ENCODE measurements at places on chromosomes 6 and 20. TPM values are rescaled to one million over a fixed set of nuclear protein-coding genes. Genes with fewer than 3 reads are reported as not detected.

DNA sequence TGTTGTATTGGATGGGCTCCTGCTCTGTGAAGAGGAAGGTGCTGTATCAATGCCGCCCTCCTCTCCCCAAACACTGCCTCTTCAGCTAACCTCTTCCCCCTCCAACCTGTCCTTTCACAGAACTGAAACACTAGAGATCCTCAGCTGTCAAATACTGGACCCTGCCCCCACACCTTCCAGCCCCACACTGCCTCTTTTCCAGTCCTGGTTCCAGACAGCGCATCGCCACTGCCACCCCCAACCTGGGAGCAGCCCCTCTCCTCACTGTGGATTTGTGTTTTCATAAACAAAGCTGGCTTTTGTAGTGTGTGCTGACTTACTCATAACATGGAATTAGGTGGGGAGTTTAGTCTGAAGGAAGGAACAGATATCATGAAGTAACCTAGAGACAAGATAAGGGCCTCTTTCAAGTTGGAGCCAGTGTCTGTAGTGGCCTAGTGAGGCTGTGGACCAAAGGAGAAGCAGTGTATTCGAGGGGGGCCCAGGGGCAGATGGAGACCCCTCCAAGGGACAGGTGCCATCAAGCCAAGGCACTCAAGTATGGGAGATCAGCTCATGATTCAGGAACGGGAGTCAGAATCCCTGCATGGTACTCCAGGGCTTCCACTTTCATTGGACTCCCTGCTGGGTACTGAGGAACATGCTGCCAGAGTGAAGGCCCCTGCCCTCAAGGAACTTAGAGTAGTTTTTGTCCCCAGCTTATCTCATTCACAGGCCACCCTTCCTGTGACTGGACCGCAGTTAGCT, 2.1 kb downstream of the SCUBE3 start:
- no peak for ATAC-seq

- ATAC-seq = no peak
These were observed 81.2 kb downstream of the PTPN1 start for GRCh38 chr20:50591233-50591852.

- no peak for ATAC-seq
These were observed 6.7 kb upstream of the SLC4A11 start for GRCh38 chr20:3245711-3246110.

- ATAC-seq = no peak
These were observed 13.8 kb downstream of the PCIF1 start for GRCh38 chr20:45948261-45948733.

DNA sequence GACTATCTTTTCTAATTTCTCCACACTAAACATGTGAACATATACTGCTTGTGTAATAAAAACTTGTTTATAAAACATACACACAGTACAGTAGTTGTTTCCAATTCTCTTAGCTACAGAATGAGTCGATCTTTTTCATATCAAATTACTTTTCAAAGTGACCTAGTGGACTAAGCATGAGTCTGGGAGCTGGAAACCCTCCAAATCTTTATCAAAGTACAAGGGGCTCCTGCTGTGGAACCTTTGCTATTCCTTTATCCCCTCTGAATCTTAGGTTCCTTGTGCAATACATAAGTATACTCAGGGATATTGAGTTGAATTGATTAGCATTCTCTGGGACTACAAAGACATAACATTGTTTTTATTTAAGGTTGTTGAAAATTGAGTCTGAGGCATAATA, 48.7 kb upstream of the TAB2 start:
- ATAC-seq = no peak

- no peak for ATAC-seq
These were observed 138.8 kb downstream of the TFAP2A start for GRCh38 chr6:10276106-10276505.

DNA sequence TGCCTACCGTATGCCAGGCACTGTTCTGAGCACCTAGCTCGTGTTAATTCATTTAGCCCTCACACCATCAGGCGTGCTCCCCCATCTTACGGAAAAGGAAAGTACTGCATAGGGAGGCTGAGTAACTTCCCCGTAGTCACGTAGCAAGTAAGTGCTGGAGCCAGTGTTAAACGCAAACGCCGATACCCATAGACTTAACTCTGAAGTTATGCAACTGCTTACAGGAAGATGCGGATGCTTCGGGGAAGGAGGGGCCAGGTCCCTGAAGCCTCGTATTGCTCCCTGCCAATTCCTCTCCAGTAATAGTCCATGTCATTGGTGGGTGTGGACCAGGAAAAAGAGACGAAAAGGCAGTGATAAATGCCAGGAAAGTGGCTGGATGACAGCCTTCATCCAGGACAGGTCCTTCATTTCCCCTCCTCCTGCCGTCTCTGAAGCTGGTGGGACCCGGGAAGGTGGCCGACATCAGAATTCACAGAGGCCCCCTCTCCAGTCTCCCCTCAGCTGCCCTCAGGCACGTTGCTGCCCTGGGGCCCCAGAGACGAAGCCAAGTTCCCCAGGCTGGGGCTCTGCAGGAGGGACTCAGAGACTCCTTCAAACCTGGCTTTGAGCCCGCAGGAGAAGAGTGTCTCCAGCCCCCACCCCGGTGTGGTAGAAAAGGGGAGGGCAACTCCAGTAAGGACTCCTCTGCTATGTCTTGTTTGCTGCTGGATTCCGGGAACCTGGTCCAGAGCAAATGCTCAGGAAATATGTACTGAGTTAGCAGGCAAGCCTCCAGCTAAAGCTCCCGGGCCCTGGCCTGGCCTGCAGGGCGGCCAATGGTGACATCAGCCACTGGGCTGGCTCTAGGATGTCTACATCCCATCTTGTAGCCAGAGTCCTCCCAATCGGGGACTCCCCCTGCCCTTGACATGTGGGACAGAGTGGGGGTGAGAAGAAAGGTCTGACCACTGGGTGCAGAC, 37.8 kb downstream of the RAB44 start:
- ATAC-seq = peak; percentile 91

- ATAC-seq = no peak
These were observed 45.0 kb downstream of the EDN1 start for GRCh38 chr6:12335131-12335527.

GRCh38 chr6:70479236-70479635, 65.9 kb downstream of the FAM135A start:
- ATAC-seq = no peak

GRCh38 chr6:125169058-125169457, 15.5 kb downstream of the TPD52L1 start:
- no peak for ATAC-seq

- ATAC-seq = no peak
These were observed 31.7 kb upstream of the VEGFA start for GRCh38 chr6:43738267-43738676.

GRCh38 chr6:1481286-1481685, 91.9 kb downstream of the FOXF2 start:
- no peak for ATAC-seq

GRCh38 chr20:38141204-38141888, 23.7 kb downstream of the TGM2 start:
- ATAC-seq = no peak

DNA sequence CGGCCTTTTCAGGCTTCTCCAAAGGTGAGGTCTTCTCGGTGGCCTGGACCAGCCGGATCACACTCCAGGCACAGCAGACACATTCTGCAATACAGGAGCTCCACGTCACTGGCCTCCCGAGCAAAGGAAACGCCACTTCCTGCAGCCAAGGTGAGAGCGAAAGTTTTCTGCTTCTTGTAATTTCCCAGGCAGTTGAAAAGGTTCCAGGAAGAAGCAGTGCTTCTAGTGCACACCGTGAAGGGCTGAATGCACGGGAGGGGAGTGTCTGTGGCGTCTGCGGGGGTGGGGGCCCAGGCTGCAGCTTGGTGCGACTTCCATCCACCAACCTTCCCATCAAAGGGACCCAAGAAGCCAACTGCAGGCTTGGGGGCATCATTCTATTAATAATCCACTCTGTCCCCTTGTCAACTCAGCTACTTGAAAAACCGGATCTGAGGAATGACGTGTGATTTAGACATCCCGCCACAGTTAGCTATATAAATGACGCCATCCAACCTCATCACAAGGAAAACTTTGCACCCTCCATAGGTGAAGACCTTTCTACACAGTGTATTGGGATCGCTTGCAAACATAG, 61.1 kb downstream of the NFATC2 start:
- ATAC-seq = no peak

DNA sequence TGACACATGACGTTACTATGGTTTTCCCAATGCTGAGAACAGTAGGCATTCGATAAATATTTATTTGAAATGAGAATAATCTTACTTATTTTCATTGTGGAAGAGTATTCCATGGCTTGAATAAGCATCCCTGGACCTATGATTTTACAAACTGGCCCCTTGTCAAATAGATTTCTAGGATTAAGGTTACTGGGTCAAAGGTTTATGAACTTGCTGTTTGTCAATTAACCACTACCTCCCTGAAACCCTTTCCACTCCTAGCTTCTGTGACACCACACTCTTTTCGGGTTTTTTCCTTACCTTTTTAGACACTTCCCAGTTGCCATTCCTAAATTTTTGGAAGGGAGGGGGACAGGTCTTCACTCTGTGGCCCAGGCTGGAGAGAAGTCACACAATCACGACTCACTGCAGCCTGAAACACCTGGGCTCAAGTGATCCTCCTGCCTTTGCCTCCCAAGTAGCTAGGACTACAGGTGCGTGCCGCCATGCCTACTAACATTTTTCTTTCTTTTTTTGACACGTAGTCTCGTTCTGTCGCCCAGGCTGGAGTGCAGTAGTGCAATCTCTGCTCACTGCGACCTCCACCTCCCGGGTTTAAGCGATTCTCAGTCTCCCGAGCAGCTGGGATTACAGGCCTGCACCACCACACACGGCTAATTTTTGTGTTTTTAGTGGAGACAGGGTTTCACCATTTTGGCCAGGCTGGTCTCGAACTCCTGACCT, 5.1 kb upstream of the SRSF6 start:
- no peak for ATAC-seq

DNA sequence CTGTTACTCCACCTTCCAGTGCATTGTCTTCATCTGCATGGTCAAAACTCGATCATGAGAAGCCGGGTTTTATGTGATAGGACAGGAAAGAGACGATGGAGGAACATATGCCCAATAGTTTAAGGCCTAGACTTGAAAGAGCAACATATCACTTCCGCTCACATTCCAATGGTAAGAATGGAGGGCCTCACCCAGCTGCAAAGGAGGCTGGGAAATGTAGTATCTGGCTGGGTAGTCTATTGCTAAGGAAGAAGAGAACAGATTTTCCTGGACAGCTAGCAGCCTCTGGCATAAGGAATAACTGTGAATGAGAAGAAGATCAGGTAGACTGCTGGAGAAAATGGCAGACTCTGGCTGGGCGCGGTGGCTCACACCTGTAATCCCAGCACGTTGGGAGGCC, 19.2 kb downstream of the FITM2 start:
- ATAC-seq = no peak

DNA sequence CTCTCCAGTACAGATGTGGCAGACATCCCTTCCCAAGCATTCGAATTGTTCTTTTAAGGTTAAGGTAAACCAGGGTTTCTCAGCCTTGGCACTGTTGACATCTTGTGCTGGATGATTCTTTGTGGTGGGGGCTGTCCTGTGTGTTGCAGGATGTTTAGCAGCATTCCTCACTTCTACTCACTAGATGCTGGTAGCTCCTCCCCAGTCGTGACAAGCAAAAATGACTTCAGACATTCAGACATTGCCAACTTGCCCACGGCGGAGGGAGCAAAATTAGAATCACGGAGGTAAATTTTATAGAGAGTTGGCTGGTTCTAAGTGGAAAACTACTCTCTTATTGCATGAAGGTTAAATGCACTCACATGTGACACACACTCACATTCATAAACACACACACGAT, 188.7 kb downstream of the GMPR start:
- ATAC-seq = no peak

The SLC22A2 gene
- not detected for total RNA-seq

The AVP gene
- total RNA-seq = not detected

The SOX18 gene
- 4.4 TPM for total RNA-seq

The HSPA12B gene
- total RNA-seq = 19.3 TPM

The MYBL2 gene
- 0.20 TPM for total RNA-seq

The GTSF1L gene
- total RNA-seq = not detected

The KIF25 gene
- not detected for total RNA-seq

The NCOA3 gene
- 28.8 TPM for total RNA-seq

The RIMS4 gene
- total RNA-seq = 1.7 TPM

The FKBP1C gene
- not detected for total RNA-seq

The POU5F1 gene
- total RNA-seq = not detected

The C20orf144 gene
- total RNA-seq = not detected

The ARFGEF2 gene
- 52.7 TPM for total RNA-seq

The CAGE1 gene
- total RNA-seq = not detected

All from gastroesophageal sphincter (tissue), 4 donors.